ENCODE measurements at places on chromosomes 3 and 15.

DNA sequence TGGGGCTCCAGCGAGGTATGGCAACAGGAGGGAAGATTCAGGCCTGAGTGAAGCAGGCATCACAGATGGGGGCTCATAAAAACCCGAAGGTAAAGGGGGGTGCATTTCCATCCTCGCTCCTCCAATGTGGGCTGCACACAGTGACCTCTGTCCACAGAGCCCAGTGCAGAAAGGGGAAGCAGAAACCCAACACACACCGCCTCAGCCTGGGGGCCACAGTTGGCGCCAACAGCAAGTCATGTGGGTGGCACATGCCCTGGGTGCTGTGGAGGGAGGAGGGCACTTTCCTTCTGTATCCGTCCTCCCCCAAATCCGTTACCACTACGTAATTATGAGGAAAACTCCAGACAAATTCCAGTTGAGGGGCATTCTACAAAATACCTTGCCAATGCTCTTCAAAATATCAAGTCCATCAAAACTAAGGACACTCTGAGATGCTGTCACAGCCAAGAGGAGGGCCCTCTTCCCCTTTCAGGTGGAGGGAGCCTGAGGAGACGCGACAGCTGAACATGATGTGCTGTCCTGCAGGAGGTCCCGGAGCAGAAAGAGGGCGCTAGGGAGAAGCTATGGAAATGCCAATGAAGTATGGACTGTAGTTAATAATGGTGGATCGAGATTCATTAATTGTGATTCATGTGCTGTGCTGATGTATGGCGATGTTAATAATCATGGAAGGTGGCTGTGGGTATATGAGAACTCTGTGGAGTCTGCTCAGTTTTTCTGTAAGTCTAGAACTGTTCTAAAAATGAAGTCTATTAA is 16.4 kb downstream of the APBA2 start:
- DNase-seq = no peak

DNA sequence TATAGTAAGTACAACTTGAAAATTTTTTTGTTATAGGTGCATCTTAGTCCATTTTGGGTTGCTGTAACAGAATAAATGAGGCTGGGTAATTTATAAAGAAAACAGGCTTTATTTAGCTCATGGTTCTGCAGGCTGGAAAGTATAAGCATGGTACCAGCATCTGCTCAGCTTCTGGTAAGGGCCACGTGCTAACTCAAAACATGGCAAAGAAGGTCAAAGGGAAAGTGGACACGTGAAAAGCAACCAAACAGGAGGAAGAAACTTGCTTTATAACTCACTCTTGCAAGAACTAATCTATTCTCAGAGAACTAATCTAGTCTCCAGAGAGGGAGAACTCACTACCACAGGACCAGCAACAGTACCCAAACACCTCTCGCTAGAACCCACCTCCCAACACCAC is 9.1 kb downstream of the HDGFL3 start:
- DNase-seq = no peak

- no peak for DNase-seq
Measured at GRCh38 chr15:39680868-39681267, 100.0 kb downstream of the THBS1 start.

DNA sequence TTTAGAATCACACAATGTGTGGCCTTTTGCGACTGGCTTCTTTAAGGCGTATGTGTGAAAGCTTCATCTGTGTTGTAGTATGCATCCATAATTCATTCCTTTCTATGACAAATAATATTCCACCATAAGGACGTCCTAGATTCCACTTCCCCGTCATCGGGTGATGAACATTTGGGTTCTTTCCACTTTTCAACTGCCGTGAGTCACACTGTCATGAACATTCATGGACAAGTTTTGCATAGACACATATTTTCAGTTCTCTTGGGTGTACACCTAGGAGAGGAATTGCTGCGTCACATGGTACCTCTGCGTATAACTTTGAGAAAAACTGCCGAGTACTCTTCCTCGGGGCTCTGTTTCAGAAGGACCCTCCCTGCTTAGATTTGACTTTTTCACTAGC is 97.3 kb downstream of the TOP2B start:
- DNase-seq = no peak

GRCh38 chr3:153469162-153469561 is 307.1 kb downstream of the RAP2B start:
- DNase-seq = no peak

- DNase-seq = no peak
Measured at GRCh38 chr3:38585791-38586420, 63.6 kb downstream of the SCN5A start.

- DNase-seq = no peak
Measured at GRCh38 chr3:126438186-126438585, 37.5 kb downstream of the ZXDC start.

DNA sequence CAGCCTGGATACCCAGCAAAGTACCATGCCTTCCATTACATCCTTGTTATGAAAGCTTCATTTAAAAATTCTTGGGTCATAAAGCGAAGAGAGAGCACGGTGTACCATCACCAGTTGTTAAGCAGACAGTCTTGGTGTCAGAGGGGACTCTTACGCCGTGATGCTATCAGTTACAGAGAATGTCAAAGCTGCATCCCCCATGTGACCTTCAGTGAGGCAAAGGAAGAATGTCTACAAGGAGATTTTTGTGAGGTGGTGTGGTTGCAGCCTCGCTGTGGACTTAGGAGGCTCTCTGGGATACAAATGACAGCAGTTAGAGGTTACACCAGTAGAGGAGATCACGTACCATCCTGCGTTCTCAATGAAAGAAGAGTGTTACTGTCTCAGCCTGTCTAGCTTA is 278.3 kb downstream of the FEZF2 start:
- no peak for DNase-seq

GRCh38 chr3:42871592-42872196 is 4.0 kb downstream of the CYP8B1 start:
- no peak for DNase-seq

GRCh38 chr3:88767746-88768145 is 339.7 kb upstream of the EPHA3 start:
- DNase-seq = no peak

GRCh38 chr3:9180764-9181117 is 68.7 kb downstream of the SRGAP3 start:
- no peak for DNase-seq

DNA sequence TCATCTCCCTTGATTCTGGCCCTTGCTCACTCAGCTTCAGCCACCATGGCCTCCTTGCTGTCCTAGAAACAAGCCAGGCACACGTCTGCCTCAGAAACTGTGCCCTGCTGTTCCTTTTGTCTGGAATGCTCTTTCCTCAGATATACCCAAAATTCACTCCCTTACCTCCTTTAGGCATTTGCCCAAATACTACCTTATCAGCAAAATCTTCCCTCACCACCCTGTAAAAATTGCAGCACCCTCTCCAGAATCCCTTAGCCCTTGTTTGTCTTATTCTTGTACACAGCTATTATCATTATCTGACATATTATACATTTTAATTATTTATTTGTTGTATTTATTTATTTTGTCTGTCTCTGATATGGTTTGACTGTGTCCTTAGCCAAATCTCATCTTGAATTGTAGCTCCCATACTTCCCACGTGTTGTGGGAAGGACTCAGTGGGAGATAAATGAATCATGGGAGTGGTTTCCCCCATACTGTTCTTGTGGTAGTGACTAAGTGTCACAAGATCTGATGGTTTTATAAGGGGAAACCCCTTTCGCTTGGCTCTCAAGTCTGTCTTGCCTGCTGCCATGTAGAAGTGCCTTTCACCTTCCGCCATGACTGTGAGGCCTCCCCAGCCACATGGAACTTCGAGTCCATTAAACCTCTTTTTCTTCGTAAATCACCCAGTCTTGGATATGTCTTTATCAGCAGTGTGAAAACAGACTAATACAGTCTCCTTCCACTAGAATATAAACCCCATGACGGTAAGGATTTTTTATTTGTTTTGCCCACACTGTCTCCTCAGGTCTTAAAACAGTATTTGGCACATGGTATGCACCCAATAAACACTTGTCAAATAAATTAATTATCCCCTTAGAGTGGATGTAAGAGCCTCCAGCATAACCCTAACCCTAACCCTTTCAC is 60.0 kb upstream of the STT3B start:
- peak; percentile 56 for DNase-seq

- no peak for DNase-seq
Measured at GRCh38 chr15:75749820-75750219, 37.2 kb upstream of the CSPG4 start.

DNA sequence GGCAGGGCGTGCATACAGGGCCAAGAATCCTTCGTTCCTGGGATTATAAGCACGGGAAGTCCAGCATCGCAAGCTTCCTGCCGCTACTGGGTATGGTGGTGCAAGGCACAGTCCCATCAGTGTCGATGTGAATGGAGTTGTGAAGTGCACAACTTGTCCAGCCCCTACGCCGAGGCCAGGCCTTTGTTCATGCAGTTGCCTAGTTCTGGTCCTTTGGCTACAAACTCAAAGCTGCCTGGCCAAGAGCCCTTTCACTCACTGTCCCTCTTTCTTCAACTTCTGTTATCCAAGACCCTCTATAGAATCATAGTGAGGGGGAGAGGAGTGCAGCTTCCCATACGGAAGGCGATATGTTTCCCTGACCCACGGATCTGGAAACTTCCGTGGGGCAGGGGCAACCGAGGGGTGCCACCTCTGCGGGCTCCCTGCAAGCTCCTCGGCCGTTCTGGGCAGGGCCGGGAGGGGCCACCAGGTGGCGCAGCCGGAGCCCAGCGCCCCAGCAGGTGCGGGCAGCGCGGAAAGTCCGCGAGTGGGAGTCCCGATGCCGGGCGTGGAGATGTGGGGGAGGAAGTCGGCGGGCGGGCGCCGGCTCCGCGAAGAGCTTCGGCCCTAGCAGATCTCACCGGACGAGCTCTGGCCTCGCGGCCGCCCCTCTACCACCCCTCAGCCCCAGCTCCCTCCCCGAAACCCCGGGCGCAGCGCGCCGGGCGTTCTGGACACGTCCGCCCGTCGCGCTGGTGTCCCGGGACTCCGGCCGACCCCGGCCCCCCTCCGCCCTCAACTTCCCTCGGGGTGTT is 693 bp downstream of the RASGRP1 start:
- DNase-seq = no peak

- DNase-seq = no peak
Measured at GRCh38 chr3:111592936-111593335, 2.2 kb downstream of the ZBED2 start.

DNA sequence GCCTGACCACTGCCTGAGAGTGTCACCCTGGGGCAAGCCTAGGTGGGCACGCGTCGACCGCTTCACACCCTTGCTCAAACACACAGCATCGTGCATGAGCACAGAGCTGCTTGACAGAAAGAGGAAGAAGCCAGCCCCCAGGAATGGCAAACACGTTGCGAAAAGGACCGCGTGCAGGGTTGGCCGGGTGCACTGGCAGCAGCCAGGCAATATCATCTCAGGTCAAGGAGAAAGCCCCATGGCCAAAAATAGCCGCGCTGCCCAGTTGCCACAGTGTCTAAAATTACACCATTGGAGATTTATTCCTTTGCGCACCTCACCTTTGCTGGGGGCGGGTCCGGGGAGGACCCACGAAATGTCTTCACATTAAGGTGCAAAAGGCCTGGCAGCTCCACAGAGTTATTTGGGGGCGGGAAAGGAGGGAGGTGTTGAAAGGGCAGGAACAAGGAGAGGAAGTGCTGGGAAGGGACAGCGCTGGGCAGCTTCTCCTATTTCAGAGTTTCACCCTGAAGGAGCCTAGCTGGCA is 44.7 kb upstream of the NR2F2 start:
- no peak for DNase-seq

DNA sequence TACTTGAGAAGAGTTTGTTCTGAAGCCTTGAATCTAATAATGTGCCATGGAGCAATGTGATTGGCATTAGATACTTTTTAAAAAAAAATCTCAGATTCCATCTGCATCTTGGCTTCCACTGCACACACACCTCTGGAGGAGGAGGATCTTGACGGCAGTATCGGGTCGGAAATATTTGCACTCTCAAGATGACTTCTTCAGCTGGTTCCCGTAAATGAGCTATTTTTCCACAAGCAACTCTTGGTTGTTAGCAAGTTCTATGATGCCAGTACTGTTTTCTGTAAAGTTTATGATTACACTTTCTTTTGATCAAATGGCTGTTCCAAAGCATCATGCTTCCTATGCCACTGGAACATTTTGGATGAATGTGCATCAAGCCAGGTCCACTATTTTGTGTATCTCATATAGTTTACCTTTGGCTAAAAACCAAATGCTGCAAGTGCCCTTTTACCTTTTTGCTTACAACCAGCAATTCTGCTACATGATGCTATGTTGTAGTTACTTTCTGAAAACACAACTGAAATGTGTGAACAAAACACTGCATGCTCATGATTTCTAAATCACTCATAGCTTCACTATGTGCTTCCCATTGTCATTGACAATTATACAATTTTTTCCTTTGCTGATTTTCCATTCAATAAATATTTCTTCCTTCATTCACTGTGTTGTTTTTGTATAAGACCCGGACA is 43.8 kb downstream of the CCR3 start:
- no peak for DNase-seq

DNA sequence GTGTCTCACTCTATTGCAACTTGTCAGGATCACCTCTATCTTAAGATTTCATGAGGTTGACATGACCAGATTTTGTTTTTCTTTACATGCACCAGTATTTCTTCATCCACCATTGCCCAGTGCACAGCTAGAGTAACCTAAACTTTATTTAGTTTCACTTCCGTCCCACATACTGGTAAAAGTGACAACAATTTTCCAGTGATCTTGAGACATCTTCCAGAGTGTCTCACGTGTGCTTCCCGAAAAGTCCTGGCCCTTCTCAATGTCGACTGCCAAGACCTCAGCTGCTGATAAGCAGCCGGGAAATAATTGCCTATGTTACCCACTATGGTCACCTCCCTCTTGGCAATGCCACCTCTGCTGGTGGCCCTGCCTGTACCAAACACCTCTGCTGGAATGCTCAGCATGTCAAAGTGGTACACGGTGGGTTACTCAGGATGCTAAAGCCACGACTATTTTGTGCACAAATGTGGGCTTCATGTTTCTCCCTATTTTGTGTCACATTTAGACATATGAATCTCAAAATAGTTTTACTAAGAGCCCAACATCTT is 379.7 kb upstream of the TGFBR2 start:
- DNase-seq = no peak

- no peak for DNase-seq
Measured at GRCh38 chr3:101687142-101687931, 819 bp upstream of the RPL24 start.

DNA sequence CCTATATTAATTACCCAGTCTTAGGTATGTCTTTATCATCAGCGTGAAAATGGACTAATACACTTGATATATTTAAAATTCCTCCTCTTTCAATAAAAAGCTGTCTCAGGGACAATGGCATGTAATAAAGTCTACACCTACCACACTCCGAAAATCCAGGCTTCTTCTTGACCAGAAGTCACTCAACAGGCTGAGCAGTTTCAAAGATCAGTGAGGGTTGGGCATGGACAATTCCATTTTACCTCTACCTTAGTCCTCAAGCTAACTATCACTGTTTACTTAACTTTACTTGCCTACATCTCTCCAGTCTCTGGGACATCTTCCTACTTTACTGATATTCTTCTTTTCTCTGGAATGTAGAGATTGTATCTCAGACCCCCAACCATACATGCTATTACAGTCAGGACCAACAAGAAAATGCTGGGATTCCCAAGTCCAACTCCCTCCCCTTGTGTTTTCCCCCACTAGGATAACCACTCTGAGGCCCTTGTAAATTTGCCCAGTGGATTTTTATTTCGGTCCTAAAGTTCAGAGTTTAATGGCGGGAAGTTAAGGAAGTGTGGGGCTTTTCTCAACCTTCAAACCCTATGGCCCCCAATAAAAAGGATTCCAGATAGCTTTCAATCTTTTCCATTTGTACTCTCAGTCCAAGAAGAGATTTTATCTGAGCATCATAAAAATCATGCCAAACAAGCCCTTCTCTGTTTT is 137.1 kb upstream of the TSC22D2 start:
- no peak for DNase-seq
